Upper lobe of right lung (tissue), 1 donor: ENCODE measurements at places on chromosomes 4 and X. TPM values are rescaled to one million over a fixed set of nuclear protein-coding genes. Genes with fewer than 3 reads are reported as not detected.

DNA sequence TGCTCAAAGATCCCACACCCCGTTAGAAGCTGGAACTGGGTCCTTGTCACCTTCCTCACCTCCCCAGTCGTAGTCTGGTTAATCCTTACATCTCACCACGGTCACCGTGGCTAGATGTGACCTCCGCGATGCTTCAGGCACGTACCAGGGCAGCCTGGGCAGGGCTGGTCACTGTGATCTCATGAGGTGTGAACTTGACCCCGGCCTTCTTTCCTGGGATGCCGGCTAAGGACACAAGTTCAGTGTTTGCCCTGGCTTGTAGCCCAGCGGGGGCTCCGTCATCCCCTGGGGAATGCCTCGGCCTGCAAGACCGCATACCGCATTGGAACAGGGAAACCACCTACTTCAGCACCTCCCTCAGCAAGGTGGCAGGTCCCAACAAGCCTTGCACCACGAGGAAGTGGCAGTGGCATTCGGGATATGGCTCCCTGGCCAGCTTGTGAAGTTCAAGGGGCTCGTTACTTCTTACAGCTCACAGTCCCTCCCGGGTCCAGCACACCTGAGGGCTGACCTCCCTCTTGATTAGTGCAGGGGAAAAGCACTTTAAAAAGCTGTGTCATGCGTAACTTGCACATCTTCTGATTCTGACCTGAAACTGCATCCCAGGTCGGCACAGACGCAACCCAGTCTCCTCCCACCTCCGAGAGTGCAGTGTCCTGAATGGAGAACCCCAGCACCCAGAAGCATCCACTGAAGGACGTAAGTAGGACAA lies 25.9 kb downstream of the NOP14 start:
- peak; percentile 90 for DNase-seq

DNA sequence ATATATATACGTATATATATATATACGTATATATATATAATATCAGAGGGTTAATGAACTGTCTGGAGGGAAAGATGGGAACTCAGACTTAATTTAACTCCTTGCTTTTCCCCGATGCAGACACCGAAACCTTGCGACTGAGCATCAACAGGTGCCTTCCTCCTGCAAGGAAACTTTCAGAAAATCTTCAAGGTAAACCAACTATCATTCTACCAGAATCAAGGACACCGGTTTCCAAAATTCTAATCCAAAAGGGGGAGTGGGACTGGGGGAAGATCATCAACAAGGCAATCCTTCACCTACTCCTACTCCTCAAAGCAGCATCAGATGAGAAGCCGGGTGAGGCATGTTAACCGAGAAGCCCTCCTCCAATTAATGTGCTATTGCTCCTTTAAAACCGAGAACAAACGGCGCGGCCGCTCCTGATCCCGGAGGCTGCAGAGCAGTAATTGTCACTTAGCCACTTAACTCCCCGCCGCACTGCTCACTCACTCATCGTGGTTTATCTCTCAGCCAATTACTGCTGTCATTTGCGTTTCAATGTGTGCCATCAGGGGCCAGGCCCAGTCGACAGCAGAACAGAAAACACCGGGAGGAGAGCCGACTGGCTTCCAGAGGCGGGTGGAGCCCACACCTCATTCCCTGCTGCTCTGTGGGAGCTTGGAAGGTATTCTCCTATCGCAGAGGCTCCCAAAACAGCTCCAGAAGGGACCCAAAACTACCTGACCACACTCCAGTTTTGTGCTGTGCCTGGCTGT lies 61.7 kb downstream of the MAML3 start:
- DNase-seq, result peak; percentile 66

- no peak for DNase-seq
Observed at GRCh38 chr4:175971388-175972179, 94.1 kb upstream of the WDR17 start.

- DNase-seq, result no peak
Observed at GRCh38 chrX:107542500-107542899, 85.8 kb upstream of the PRPS1 start.

GRCh38 chrX:140949233-140949632 lies 53.2 kb upstream of the SPANXB1 start:
- no peak for DNase-seq

- DNase-seq, result no peak
Observed at GRCh38 chr4:6123541-6123940, 76.8 kb downstream of the JAKMIP1 start.

DNA sequence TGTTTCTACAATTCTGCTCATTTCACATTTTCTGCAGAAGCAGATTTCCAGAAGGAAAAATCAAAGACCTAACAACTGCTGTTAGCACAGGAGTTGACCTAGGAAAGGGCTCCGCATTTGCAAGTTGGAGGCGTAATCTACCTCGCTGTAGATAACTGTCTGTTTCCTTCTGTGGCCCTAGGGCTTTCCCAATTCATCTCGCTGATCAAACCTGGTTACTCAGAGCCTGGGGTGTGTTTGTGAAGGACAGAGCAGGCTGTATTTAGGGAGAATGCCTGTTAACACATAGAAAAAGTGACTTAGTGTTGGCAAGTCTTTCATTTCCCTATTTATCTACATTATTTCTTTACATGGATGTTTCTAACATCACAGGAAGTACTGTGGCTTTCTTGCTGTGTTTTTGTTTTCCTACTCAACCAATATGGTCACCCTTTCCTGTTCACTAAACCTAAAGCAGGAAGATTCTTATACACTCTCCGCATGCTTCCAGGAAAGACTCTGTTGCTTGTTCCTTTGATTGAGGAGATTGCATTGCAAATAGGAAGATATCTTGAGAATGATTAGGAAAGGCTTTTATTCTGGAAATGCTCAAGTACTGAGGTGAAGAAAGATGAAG lies 40.5 kb downstream of the AGA start:
- DNase-seq, result no peak

PSAPL1 gene
- 0.14 TPM for total RNA-seq

MAOB gene
- total RNA-seq, result 38.9 TPM

GAGE12D gene
- not detected for total RNA-seq

BEND4 gene
- total RNA-seq, result 0.43 TPM

ZNF711 gene
- total RNA-seq, result 1.8 TPM

CTPS2 gene
- total RNA-seq, result 10.7 TPM

RPS6KA6 gene
- total RNA-seq, result 2.4 TPM

THAP6 gene
- 23.5 TPM for total RNA-seq

CT45A2 gene
- not detected for total RNA-seq
